Fibroblast of pulmonary artery (primary cell): ENCODE measurements at places on chromosomes 7 and 10.

GRCh38 chr7:110105307-110105706 lies 985.6 kb upstream of the LRRN3 start:
- DNase-seq: no peak

DNA sequence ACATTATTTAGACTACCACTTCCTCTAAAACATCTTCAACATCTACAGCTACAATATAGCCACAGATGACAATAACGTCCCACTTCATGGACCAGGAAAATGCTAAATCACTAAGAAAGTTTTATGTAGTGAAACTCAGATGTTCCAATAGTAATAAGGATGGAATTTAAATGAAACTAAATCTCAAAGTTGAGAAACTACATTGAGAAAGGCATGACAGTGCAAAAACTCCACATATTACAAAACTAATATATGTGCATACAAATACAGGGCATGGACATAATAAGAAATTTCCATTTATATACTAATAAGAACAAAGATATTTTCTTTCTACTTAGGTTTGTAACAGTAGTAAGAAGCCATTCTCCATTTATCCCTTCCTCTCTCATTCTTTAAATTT lies 31.1 kb downstream of the POT1 start:
- peak; percentile 8 for DNase-seq

GRCh38 chr10:85791818-85792532 lies 574.6 kb downstream of the GRID1 start:
- peak; percentile 3 for DNase-seq

GRCh38 chr10:90424730-90425129 lies 433.1 kb downstream of the HTR7 start:
- DNase-seq: no peak

- DNase-seq: no peak
These were observed 420.5 kb upstream of the GALNT17 start for GRCh38 chr7:70711452-70711851.

DNA sequence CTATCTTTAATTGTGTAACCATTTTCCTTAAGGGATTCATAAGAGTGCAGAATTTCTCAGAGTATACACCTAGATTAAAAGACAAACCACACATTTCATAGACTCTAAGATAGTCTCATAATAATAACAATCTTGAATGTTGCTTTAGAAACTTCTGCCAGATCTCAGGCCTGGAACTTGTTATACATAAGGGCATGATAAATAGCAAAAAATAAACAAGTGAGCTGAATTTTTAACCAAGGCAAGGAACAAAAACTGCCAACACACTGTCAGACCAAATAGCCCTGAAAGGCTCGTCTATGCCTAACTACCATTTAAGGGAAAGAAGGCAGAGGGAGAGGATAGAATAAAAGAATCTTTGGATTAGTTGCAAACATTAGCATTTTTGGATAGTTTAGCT lies 65.8 kb upstream of the SEMA3C start:
- DNase-seq: no peak

- DNase-seq: no peak
These were observed 161.2 kb downstream of the JCAD start for GRCh38 chr10:29897999-29898716.

DNA sequence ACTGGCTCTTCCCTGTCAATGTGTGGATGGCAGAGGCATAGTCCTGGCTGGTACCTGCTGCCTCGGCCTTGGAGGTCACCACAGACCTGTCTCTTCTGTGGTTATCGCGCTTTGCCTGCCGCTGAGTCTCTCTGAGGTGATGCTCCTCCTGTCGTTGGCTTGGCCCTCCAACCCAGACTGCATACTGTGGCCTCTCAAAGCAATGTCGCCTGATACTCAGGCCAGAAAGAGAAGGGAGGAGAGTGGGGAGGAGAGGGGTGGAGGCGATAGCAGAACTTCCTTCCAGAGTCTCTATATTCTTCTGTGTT lies 133.2 kb upstream of the KCNMA1 start:
- no peak for DNase-seq

DNA sequence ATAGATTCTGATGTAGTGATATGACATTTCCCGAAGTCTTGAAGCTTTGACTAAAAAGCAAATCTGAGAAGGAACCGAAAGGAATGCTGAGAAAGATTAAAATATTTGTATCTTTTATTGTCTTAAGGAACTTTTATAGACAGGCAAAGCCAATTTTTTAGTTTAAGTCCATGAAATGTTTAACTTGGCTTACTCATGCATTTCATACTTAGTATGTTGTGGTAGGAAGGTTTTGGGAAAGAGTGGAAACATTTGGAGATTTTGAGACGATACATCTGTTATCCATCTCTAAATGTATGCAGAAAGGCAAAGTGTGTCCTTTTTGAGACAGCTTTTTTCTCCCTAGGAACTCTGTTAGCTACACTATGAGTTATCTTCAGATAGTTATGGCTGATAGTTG lies 10.1 kb downstream of the TBC1D12 start:
- DNase-seq: no peak

DNA sequence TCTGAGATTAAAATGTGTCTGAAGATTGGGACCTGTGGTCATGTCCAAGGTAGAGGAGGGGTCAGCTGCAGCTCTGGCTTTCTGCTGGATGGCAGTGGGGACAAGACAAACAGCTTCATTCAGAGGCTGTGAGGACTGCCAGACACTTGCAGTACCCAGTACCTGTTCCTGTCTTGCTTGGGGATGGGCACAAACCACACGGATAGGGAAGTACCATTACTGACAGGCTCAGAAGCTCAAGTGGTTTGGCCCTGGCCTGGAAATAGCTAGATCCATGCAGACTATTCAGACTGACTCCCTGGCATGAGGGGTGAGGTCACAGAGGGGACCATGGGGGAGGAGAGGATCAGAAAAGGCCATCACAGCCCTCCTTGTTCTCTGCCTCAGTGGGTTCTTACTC lies 56.0 kb upstream of the COMTD1 start:
- DNase-seq: no peak

- peak; percentile 42 for DNase-seq
These were observed 168.5 kb downstream of the NOC3L start for GRCh38 chr10:94194256-94194655.

GRCh38 chr10:99234791-99235657 lies 628 bp downstream of the HPSE2 start:
- DNase-seq: peak; percentile 23

- DNase-seq: no peak
These were observed 254.8 kb upstream of the PITRM1 start for GRCh38 chr10:3427347-3427746.

DNA sequence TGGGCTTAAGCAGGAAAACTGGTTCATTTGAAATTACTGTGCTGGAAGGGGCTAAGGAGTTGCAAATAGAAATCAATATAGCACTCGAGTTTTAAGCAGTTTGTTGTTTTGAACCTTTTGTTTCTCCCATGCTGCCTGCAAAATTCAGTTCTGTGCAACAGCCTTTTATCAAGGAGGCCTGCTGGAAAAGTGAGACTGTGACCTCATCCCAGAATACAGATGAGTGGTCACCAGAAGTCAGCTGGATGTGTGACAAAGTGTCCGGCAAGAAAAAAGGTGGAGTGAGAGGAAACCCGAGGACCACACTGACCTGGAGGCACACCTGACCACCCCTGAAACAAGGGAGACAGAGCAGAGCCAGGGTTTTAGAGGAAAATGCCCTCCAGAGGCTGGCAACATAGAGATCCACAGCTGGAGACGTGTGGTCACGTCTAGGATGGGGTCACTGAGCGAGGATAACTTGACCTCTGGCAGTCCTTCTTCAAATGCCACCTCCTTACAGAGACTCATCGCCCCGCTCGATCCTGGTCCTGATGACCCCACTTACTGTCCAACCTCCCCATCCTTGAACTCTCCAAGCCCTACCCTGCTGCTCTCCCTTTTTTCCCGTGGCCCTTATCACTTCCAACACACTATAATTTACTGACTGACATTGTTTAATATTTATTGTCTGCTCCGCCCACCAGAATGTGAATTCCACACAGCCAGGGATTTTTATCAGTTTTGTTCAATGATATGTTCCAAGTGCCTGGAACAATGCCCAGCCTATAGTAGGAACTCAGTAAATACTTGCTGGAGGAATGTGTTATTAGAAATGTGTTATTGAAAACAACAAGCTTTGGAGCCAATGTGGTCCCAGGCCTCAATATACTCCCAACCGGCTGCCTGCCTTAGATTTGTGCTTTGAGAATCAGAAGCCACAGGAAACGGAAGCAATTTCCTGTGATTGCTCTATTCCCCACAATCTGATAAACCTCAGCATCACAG lies 243.8 kb downstream of the GLI3 start:
- DNase-seq: peak; percentile 86
